Aorta (tissue), 5 donors: ENCODE measurements at places on chromosomes 2 and 18. TPM values are rescaled to one million over a fixed set of nuclear protein-coding genes. Genes with fewer than 3 reads are reported as not detected.

DNA sequence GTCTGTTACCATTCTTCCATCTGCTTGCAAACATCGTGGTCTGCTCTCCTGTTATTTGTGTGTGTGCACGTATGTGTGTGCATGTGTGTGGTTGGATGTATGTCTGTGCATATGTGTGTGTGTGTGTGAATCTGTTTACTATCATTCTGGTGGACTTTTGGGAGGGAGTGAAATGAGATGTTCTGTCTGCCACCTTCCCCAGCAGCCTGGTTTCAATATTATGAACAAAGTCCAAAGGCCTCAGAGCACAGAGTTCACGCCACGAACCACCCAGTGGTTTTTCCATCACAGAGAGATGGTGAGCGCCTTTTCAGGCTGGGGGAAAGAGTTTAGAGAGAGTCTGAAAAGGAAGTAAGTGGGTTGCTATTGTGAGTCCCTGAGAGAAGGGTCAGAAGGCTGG, 67.1 kb upstream of the YWHAQ start:
- H3K27ac ChIP-seq, result no peak overlapping the region
- DNase-seq, result no peak
- no peaks in the 10 kb centered on the region for H3K4me1 ChIP-seq
- H3K36me3 ChIP-seq, result no peaks in the 10 kb centered on the region
- H3K27me3 ChIP-seq, result no peaks in the 10 kb centered on the region

GRCh38 chr2:101520246-101520645, 45.3 kb upstream of the RFX8 start:
- no peak for DNase-seq
- H3K27ac ChIP-seq, result no peak overlapping the region
- H3K4me3 ChIP-seq, result no peak overlapping the region
- H3K27me3 ChIP-seq, result no peaks in the 10 kb centered on the region
- no peaks in the 10 kb centered on the region for H3K36me3 ChIP-seq

DNA sequence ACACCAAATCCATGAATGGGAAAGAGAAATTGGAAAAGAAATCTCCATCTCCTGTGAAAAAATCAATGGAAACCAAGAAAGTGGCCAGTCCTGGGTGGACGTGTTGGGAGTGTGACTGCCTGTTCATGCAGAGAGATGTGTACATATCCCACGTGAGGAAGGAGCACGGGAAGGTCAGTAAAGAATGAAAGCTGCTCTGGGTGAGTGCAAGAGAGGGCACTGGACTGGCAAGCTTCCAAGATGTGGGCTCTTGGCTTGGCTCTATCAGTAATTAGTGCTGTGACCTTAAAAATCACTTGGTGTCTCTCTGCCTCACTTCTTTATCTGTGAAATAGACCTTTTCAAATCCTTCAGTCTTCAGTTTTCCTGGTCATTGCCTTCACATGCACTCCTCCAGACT, 89.0 kb downstream of the ZNF532 start:
- H3K36me3 ChIP-seq, result no peaks in the 10 kb centered on the region
- no peak for DNase-seq
- H3K27ac ChIP-seq, result peak overlapping the region; percentile 25
- no peaks in the 10 kb centered on the region for H3K27me3 ChIP-seq

DNA sequence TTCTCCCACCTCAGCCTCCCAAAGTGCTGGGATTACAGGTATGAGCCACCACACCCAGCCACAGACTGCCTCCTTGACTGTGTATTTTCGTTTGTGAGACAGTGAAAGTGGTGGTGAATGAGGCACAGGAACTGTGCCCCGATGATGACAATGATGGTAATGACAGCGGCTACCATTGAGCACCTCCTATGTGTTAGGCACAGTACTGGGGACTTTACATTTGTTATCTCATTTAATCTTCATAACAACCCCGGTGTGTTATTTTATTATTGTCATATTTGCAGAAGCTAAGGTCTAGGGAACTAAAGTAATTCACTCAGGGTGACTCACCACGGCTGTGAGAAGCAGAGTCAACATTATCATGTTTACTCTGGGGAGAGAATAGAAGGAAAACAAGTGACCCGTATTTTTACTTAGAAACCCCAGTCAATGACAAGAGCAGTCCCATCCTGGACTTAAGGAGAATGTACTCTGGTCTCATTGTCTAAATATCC, 77.6 kb upstream of the ALPP start:
- no peak overlapping the region for H3K27ac ChIP-seq
- H3K27me3 ChIP-seq, result no peaks in the 10 kb centered on the region
- no peak for DNase-seq
- H3K36me3 ChIP-seq, result peaks cover 2% of the 10 kb centered on the region
- H3K4me3 ChIP-seq, result no peak overlapping the region

DNA sequence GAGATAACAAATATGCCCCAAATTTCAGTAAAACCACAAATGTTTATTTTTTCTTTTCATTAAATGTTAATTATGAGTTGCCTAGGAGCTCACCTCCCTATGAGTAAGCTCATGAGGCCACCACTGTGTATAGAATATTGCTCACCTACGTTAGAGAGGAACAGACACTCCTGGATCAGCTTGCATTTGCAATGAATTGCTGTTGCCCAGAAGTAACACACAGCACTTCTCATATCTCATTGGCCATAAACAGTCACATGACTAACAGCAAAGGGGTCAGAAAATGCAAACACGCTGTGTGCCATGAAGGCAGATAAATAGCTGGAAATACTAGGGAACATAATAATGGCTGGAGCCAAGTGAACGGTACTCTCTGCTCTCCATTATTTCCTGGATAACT, 89.0 kb upstream of the GALNT5 start:
- DNase-seq, result no peak
- H3K4me1 ChIP-seq, result no peaks in the 10 kb centered on the region
- no peak overlapping the region for H3K4me3 ChIP-seq
- no peaks in the 10 kb centered on the region for H3K36me3 ChIP-seq
- H3K27ac ChIP-seq, result no peak overlapping the region

Gene UGT1A8
- not detected for total RNA-seq

Gene MRPL53
- 63.1 TPM for total RNA-seq
